ENCODE measurements at places on chromosomes 2 and 18.

GRCh38 chr2:99775585-99775984 lies 285.8 kb upstream of the REV1 start:
- DNase-seq = no peak

GRCh38 chr2:179277429-179278196 lies 13.0 kb upstream of the SESTD1 start:
- no peak for DNase-seq

DNA sequence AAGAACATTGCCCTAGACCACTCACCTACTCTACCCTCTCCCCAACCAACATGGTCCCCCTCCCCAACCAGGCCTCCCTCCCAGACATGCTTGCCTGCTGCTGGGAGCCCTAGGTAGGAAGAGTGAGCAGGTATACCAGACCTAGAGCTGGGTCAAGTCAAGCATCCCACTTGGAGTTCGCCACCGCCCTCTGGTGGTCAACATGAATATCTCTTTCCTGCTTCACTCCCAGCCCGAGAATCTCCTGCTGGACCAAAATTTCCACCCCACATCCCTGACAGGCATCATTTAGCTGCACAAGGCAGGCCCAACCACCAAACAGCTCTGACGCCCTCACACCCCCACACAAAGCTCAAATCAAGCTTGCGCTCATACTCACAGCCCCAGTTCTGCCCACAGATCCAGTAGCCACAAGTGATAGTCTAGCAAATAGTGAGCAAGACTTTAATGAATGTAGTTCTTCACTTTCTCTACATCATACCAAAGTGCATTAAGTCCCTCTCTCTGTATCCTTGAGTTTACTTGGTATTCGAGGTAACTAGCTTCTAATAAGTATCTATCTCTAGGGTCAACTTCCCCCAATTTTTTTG lies 116.0 kb downstream of the TNS1 start:
- DNase-seq = peak; percentile 34

DNA sequence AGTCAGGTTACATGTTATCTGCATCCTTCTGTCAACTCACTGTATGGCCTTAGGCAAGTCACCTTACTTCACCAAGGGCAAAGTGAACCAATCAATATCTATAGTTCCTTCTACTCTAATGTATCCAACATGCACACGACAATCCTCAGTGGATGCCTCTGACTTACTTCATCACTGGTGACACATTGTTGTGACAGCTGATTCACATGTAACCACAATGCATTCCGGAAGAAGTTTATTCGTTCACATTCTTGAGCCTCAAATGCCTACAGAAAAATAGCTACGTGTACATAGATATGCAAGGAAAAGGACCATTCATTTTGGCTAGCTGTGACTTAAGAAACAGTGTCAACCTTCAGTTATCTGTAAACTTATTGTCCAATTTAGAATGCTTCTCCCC lies 26.3 kb upstream of the EPG5 start:
- no peak for DNase-seq

- DNase-seq = no peak
Measured at GRCh38 chr2:203195331-203196036, 43.3 kb upstream of the CYP20A1 start.

DNA sequence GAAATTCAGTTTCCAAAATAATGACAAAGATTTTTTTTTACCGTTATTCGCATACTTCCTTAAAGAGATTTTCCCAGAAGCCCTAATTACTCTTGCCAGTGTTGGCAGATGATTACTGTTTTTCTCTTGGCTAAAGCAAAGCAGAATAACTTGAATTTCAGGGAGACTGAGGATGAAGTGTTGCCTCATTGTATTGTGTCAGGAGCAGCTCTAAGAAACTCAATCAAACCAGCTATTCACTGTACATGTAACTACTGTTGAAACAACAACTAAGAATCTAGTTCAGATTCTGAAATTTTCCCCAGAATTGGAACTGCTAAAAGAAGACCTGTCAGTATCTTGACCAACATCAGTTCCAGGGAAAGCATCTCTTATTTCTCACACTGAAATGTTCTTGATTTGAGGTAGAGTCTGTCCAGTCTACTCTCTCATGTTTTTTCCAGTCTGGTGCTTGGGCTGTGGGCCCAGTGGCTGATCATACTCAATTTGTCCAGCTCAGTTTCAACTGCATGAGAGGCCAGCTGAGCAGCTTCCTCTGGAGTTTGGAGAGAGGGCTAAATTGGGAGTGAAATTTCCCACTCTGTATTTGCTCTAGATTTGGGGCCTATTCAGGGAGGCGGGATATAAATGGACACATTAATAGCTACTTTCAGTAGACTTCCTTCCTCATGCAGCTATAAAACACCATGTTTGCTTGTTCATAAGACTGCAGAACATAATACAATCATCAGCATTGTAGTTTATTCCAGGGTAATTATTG lies 78.5 kb downstream of the PPP1R1C start:
- DNase-seq = no peak

DNA sequence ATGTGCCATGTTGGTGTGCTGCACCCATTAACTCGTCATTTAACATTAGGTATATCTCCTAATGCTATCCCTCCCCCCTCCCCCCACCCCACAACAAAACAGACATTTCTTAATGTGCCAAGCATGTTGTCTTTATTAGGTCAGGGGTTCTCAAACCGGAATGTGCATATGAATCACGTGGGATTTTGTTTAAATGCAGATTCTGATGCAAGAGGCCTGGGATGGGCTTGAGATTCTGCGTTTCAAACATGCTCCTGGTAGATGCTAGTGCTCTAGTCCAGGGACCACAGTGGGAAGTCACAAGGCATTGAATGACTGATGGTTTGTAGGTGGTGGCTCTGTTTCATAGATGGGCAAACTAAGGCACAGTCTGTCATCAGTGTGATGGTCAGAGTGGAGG lies 184.7 kb downstream of the SMAD7 start:
- DNase-seq = no peak

GRCh38 chr18:22267697-22268096 lies 98.3 kb downstream of the GATA6 start:
- no peak for DNase-seq

DNA sequence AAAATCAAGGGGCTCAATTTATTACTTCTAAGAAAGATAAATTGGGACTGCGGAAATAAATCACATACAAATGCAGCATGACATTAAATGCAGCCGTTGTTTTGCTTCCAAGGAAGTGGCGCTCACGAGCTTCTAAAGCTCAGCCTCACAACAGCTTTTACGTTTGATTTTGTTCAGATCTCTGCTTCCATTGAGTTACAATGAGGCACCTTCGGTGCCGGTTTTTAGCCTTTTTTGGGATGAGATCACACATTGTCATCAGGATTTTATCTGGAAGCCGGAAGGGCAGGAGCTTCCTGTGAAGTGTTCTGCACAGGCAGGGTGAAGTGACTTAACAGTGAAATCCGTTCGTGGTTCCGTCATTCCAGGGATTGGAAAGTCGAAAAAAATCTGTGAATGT lies 209.8 kb downstream of the DCDC2C start:
- no peak for DNase-seq

DNA sequence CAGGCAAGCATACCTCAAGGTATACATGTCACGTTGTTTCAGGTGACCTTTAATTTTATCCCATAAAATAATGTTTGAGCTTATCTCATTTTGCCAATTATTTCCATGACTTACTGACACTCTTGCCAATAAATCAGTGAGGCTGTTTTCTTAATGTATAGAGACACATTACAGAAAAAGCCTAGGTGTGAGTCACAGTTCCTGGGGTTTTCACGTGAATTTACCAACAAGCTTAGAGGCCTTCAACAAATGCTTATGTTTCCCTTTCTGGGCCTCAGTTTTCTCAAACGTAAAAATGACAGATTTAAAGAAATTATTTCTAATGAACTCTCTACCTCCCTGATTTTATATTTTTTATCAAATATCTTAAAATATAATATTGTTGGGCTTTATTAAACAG lies 517.5 kb upstream of the SPHKAP start:
- DNase-seq = no peak

GRCh38 chr18:56026509-56026908 lies 438.5 kb upstream of the TCF4 start:
- DNase-seq = no peak

DNA sequence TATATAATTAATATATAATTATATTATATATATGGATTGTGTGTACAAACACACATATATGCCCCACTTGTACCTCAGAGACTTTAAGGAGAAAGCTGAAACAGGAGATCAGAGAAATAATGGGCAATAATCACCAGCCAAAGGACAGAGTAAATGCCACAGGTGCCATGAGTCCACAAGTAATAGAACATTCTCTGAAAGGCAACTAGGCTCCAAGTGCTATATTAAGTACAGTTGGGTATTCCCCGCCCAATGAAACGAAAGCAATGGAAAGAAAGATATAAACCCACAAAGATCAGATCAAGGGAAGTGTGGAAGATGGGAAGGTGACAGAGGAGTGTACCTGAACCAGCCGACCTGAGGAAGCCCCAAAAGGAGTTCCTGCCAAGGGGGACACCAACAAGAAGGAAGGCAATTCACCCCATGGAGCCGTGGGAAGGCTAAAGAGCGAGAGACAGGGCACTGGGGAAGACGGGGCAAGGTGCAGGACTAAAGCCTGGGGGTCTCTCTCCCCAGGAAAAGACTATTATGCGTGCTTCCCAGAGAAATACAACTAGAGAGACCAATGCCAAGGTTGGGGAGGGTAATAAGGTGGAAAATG lies 19.0 kb downstream of the DYM start:
- no peak for DNase-seq

GRCh38 chr2:34899079-34899478 lies 1300.0 kb upstream of the FAM98A start:
- DNase-seq = no peak

- DNase-seq = no peak
Measured at GRCh38 chr2:219643084-219643473, 15.6 kb downstream of the SLC4A3 start.

DNA sequence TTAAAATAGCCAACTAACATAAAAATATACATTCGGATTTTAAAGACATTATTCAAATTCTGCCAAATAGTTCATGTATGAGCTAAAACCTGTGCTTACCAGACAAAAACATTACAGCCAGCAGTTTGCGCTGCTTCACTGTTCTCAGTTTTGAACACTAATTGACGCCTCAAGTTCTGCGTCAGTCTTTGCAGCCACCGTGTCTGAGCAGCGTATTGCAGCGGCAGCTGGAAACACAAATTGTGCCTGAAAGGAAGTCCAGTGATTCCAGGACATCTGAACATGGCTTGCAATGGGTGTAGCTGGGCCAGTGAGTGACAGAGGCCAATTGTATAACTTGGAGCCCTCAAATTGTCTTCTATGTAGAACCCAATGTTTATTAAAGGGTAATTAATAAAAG lies 267.6 kb downstream of the TFCP2L1 start:
- no peak for DNase-seq

GRCh38 chr2:234996069-234996940 lies 44.5 kb downstream of the SH3BP4 start:
- DNase-seq = no peak

DNA sequence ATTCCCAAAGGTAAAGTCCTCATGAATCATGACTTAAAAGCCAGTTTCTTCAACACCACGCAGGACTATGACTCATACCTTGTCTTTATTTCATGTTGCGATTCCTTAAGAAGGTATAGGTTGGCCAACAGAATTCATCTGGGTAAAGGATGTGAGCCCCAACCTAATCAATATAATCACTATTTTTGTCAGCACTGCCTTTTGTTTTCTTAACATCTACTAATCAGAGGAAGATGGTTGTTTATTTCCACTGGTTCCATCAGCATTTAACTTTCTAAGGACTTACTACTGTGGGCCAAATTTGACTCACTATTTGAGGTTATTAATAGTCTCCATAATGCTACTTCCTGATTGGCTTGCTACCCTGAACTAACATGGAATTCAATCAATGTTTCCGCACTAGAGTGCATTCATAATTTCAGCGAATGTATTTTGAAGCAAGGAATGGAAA lies 78.6 kb downstream of the SCG2 start:
- DNase-seq = no peak

- DNase-seq = no peak
Measured at GRCh38 chr2:7709907-7710306, 792.7 kb downstream of the RNF144A start.

- no peak for DNase-seq
Measured at GRCh38 chr2:113232740-113233139, 46.0 kb downstream of the PAX8 start.

GRCh38 chr2:224151161-224151560 lies 112.1 kb upstream of the SERPINE2 start:
- DNase-seq = no peak
